ENCODE measurements at places on chromosomes 2 and 18. TPM values are rescaled to one million over a fixed set of nuclear protein-coding genes. Genes with fewer than 3 reads are reported as not detected.

The DOK6 gene
- not detected for total RNA-seq

The FKBP1B gene
- total RNA-seq, result 4.3 TPM

DNA sequence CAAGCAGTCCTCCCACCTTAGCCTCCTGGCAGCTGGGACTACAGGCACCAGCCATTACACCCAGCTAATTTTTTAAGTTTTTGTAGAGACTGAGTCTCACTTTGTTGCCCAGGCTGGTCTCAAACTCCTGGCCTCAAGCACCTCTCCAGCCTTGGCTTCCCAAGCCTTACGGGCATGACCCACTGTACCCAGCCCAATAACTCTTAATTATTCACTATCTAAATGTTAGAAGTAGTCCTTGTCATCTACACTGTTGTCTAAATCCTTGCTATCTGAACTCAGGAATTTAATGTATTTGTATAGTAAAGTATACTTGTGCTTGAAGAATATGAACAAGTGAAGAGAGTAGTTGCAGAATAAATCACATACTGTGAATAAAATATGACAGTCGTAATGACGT lies 37.9 kb upstream of the NBEAL1 start:
- no peak overlapping the region for H3K27ac ChIP-seq
- H3K36me3 ChIP-seq, result peaks cover 14% of the 10 kb centered on the region
- H3K4me3 ChIP-seq, result no peak overlapping the region
- DNase-seq, result no peak
- no peaks in the 10 kb centered on the region for H3K4me1 ChIP-seq

GRCh38 chr2:108228006-108228405 lies 11.8 kb upstream of the SULT1C3 start:
- no peaks in the 10 kb centered on the region for H3K36me3 ChIP-seq
- H3K27me3 ChIP-seq, result no peaks in the 10 kb centered on the region
- DNase-seq, result no peak
- no peaks in the 10 kb centered on the region for H3K4me1 ChIP-seq
- no peak overlapping the region for H3K27ac ChIP-seq
- no peak overlapping the region for H3K4me3 ChIP-seq

DNA sequence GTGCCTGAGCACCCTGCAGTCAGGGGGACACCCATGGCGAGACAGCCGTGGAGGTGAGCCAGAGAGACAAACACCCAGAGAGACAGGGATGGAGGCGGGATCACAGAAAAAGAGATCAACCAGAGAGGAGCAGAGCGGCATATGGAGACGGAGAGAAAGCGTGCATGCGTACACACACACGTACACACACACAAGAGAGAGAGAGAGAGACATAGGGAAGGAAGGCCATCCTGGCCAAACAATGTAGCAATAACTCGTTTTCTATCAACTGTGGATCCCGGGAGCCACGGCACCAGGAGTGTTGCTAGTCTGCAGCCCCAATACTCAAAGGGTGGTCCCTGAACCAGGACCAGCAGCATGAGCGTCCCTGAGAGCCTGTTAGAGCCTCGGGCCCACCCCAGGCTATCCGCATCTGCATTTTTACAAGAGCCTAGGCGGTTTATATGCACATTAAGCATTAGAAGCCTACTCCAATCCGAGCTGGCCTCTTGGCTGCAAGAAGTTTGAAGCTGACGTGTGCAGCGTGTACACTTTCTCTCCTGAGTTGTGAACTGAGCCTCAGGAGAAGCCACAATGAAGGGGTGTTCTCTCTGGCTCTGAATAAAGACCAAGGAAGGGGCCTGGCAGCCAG lies 50.1 kb upstream of the MYCN start:
- no peaks in the 10 kb centered on the region for H3K36me3 ChIP-seq
- H3K4me1 ChIP-seq, result no peaks in the 10 kb centered on the region
- no peak overlapping the region for H3K4me3 ChIP-seq
- H3K27me3 ChIP-seq, result no peaks in the 10 kb centered on the region
- no peak for DNase-seq
